ENCODE measurements at places on chromosomes 11 and 22. TPM values are rescaled to one million over a fixed set of nuclear protein-coding genes. Genes with fewer than 3 reads are reported as not detected.
A peak's percentile ranks its signal among the peaks of the same experiment; 100 is the strongest.

DNA sequence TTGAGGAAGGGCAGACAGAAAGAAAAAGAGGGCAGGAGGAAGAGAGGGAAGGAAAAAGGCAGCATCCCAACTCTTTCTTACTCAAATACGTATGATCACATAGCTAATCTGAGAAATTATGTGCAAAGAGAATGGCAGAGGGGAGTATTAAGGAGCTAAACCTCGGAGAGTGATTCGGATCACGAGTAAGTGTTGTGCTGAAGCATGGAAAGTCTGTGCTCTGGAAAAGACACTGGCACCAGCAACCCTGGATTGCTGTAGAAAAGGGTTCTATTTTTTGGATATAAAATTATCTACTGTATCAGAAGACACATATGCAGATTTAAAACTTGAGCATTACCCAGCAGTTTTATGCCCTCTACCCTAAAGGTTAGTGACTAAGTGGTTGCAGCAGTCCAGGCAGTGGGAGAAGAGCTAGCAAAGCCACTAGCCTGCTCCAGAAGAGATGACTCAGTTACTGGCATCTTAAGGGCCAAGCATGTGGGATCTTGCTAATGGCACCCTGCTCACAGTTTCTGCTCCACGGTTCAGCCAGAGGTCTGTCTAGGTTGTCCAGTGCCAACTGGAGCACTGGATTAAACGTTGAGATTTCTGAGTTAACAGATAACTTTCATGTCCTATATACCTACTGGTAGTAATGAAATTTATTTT lies 151.7 kb downstream of the SWAP70 start:
- H3K27me3 ChIP-seq = no peaks in the 10 kb centered on the region
- no peak overlapping the region for H3K27ac ChIP-seq
- H3K4me1 ChIP-seq = no peaks in the 10 kb centered on the region
- H3K4me3 ChIP-seq = no peak overlapping the region
- H3K36me3 ChIP-seq = peaks cover 7% of the 10 kb centered on the region

DNA sequence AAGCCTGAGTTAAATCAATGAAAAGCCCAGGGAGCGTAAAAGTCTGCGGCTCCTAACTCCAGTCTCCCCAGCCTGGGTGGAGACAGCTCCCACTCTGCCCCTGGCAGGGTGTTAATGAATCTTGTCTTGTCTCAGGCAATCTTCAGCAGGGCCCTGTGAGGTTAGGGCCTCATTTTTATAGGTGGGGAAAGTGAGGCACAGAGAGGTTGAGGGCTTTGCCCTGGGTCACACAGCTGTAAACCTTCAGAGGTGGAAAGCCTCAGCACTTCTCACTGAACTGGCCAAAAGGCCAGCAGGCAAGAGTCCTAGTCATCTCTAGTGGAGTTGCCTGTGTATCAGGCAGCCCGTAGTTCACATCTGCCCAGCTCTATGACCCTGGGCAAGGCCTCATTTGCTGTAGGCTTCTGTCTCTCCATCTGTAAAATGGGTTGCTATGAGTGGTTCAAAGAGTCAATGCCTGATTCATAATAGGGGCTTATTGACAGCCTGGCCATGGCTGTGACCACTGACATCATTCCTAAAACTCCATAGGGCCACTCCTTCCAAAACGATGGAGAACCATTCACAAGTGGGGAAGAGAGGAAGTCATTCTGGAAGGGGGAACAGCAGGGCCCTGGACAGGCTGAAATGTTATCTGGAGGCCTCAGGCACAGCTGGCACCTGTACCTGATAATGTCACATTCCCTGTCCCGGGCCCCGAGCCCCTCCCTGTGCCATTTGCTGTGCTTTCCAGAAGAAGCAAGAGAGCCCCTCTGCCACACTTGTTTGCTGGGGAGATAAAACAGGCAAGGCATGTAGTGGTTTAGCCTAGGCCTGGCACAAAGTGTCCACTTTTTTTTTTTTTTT lies 6.0 kb downstream of the CBX7 start:
- no peaks in the 10 kb centered on the region for H3K27me3 ChIP-seq
- DNase-seq = peak; percentile 74
- peaks cover 6% of the 10 kb centered on the region for H3K36me3 ChIP-seq
- H3K4me3 ChIP-seq = peak overlapping the region; percentile 96

DNA sequence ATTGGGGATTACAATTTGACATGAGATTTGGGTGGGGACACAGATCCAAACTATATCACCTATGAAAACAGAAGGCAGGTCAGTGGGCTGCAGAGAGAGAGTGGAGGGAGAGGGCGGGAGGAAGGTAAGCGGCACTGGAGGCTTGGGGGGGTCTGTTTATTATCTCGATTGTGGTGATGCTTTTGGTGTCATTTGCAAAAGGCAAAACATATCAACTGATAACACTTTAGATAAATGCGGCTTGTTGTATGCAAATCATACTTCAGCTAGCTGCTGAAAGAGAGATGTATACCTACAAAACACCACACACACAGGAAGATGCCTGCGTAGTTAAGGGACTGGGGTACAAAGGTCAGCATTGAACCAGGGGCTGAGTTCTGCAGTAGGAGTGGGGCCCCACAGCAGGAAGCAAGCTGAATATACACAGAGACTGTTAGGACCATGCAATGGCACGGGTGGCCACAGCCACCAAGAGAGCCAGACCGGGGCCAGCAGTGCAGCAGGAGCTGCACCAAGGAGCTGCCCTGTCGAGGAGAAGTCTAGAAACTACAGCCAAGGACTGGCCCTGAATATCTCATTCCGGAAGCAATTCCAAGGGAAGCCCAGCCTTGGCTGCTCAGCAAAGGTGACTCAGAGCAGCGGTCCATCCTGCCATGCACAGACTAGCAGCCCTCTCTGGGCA lies 23.8 kb upstream of the TOLLIP start:
- H3K36me3 ChIP-seq = no peaks in the 10 kb centered on the region
- peaks cover 24% of the 10 kb centered on the region for H3K4me1 ChIP-seq
- H3K27me3 ChIP-seq = no peaks in the 10 kb centered on the region
- no peak overlapping the region for H3K4me3 ChIP-seq
- H3K27ac ChIP-seq = no peak overlapping the region

- no peak for DNase-seq
- no peak overlapping the region for H3K27ac ChIP-seq
- H3K4me3 ChIP-seq = no peak overlapping the region
- no peaks in the 10 kb centered on the region for H3K27me3 ChIP-seq
- no peaks in the 10 kb centered on the region for H3K4me1 ChIP-seq
Measured at GRCh38 chr22:27834364-27835185, 33.0 kb upstream of the MN1 start.

DNA sequence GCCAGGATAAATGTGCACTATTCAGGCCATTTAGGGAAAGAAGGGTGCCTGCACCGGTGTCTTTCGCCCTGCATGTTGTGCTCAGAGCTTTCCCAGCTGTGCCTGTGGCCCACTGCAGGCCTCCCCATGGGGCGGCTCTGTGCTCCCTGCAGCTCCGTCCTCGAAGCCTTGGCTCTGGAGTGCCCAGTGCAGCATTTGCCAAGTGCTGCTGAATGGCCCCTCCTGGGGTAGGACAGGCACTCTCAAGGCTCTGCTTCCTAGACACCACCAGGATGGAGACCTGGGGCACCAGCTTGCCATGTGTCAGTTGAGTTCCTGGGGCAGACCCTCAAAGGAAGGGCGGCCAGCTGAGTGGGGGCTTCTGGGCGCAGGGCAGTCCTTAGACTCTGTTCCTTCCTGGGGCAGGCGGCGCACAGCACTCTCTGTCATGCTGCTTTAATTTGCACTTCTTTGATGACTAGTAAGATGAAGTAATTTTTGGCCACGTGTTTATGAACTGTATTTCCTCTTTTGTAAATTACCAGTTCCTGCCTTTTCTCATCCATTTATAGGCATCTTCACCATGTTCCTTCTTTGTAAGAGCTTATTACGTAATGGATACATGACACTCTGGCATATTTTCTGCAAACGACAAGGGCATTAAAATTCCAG lies 32.1 kb upstream of the GNB1L start:
- H3K27me3 ChIP-seq = no peaks in the 10 kb centered on the region
- H3K4me3 ChIP-seq = no peak overlapping the region
- peak overlapping the region; percentile 86 for H3K27ac ChIP-seq
- peaks cover 43% of the 10 kb centered on the region for H3K36me3 ChIP-seq
- DNase-seq = peak; percentile 91
- peaks cover 68% of the 10 kb centered on the region for H3K4me1 ChIP-seq

DNA sequence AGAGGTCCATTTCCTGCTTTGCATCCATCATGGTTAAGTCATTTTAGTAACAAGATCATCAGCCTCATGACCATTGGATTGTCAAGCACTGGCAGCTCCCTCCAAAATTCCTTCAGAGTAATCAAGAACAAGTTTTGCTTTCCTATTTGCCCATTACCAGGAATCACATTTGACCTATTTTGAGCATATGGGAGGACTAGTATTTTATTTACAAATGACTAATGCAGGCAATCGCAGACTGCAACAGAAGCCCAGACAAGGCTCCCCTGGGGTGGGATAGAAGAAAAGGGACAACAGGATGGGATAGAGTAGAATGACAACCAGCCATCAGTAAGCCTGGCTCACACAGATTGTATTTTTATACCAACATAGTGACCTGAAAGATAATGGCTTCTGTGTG lies 9.1 kb downstream of the MMP10 start:
- DNase-seq = no peak
- no peak overlapping the region for H3K4me3 ChIP-seq
- H3K36me3 ChIP-seq = no peaks in the 10 kb centered on the region
- no peak overlapping the region for H3K27ac ChIP-seq

TRIM29 gene
- total RNA-seq = not detected

CNTF gene
- total RNA-seq = 1.1 TPM

SYT12 gene
- not detected for total RNA-seq

KRTAP5-9 gene
- total RNA-seq = 0.51 TPM

OPCML gene
- 1.9 TPM for total RNA-seq

SYCE3 gene
- total RNA-seq = not detected

PARVA gene
- total RNA-seq = 44.2 TPM

MISFA gene
- 2.7 TPM for total RNA-seq

All from spleen (tissue), 13 donors.